Glomerular endothelial cell (primary cell): ENCODE measurements at places on chromosomes 1 and 21.

- no peak for DNase-seq
Observed at GRCh38 chr1:19488136-19488535, 2.8 kb upstream of the CAPZB start.

GRCh38 chr1:55654171-55654570, 439.0 kb upstream of the USP24 start:
- no peak for DNase-seq

GRCh38 chr1:234730770-234731568, 121.0 kb upstream of the IRF2BP2 start:
- DNase-seq, result no peak

DNA sequence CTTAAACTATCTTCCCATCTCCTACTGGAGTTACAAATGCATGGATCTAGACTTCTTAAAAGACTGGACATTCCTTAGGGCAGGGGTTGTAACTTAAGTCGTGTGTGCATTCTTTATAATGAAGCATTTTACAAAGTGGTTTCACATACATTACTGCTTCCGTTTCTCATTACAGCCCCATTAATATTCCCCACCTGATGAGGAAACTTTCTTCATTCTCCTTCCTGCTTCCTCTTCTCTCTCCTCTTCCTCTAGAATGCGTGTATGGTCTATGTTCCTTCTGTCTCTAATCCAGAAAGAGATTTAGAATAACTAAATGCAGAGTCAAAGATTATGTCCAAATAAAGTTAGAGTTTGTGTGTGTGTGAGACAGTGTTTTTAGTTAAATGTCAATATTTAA, 1.8 kb upstream of the CAP1 start:
- no peak for DNase-seq

GRCh38 chr1:117231748-117232373, 21.1 kb upstream of the VTCN1 start:
- DNase-seq, result no peak

DNA sequence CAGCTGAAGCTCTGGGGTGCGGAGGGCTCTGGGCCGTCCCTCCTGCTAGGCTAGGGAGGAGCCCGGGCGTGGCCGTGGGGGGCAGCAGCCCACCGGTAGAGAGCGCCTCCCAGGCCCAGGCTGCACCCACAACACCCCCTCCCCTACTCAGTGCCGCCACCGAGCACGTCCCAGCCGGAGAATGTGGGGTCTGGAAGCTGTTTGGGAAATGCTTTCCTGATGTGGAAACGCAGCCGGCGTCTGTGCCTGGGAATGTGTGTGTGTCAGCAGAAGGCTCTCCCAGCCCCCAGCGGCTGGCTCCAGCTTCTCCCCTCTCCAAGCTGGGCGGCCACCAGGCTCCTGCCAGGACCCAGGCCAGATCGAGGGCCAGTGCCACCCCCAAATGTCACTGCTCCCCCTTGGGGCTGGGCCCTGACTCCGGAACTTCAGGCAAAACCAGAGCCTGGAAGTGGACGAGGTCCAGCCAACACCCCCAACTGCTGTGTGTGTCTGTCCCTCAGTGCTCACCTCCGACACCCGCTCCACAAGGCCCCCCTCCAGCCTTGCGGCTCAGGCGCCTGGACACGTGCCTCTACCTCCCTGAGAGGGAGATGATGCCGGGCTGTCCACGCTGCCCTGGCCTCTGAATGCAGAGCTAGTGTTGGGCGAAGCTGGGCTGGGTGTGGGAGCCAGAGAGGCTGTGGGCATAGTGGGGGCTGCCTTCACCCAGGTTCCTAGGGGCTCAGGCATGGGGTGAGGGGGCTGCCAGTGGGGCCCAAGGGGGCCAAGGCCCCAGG, 74.7 kb downstream of the MEGF6 start:
- no peak for DNase-seq

- DNase-seq, result no peak
Observed at GRCh38 chr1:183300828-183301227, 114.8 kb downstream of the LAMC2 start.
